ENCODE measurements at places on chromosomes 7 and 10. TPM values are rescaled to one million over a fixed set of nuclear protein-coding genes. Genes with fewer than 3 reads are reported as not detected.

OR6B1 gene
- not detected for polyA plus RNA-seq

MYH16 gene
- polyA plus RNA-seq, result not detected

GLI3 gene
- 23.5 TPM for polyA plus RNA-seq

PTF1A gene
- not detected for polyA plus RNA-seq

OSBPL3 gene
- 7.2 TPM for polyA plus RNA-seq

- no peak for DNase-seq
- no peak overlapping the region for H3K4me3 ChIP-seq
- no peak overlapping the region for H3K27ac ChIP-seq
- no peaks in the 10 kb centered on the region for H3K27me3 ChIP-seq
These were observed 132.1 kb downstream of the CCDC3 start for GRCh38 chr10:12869427-12869826.

- DNase-seq, result peak; percentile 63
- no peaks in the 10 kb centered on the region for H3K36me3 ChIP-seq
- peaks cover 6% of the 10 kb centered on the region for H3K4me1 ChIP-seq
- peak overlapping the region; percentile 70 for H3K4me3 ChIP-seq
- peaks cover 39% of the 10 kb centered on the region for H3K27me3 ChIP-seq
These were observed 727 bp downstream of the RET start for GRCh38 chr10:43077421-43078171.

DNA sequence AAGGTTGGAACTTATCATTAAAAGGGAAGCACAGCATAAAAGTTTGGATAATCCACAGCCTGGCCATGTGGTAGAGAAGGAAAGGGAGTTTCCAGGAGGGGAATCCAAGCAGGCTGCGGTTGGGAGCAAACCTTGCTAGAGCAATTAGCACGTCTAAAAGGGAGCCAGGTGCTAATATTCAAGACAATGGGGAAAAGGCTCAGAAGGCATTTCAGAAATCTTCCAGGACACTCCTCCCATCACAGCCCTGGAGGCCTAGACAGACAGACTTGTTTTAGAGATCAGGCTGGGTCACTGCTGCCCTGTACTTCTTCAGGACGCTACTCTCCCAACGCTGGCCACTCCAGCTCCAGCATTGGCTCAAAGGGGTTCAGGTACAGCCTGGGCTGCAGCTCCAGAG, 96.2 kb upstream of the KAT6B start:
- peaks cover 8% of the 10 kb centered on the region for H3K36me3 ChIP-seq
- H3K4me1 ChIP-seq, result peaks cover 18% of the 10 kb centered on the region
- peak overlapping the region; percentile 92 for H3K27ac ChIP-seq
- H3K27me3 ChIP-seq, result no peaks in the 10 kb centered on the region
- DNase-seq, result peak; percentile 86

DNA sequence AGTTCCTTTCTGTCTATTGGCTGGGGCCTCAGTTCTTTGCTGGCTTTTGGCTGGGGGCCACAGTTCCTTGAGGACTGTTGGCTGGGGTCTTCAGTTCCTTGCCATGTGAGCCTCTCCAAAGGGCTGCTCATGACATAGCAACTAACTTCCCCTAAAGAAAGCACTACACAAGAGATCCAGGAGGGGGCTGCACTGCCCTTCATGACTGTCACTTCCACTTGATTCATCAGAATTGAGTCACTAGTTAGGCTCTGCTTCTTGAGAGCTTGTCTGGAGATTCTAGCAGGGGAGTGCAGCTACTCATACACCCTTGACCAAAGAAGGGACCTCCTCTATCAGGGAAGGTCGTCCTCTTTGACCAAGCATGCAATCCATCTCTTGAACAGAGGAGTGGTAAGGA, 38.0 kb upstream of the MKX start:
- H3K27me3 ChIP-seq, result no peaks in the 10 kb centered on the region
- peak; percentile 79 for DNase-seq
- no peak overlapping the region for H3K27ac ChIP-seq
- H3K4me1 ChIP-seq, result peaks cover 4% of the 10 kb centered on the region

GRCh38 chr10:50381642-50382041, 130.3 kb upstream of the ASAH2 start:
- no peaks in the 10 kb centered on the region for H3K27me3 ChIP-seq
- DNase-seq, result no peak
- peaks cover 37% of the 10 kb centered on the region for H3K4me1 ChIP-seq
- H3K4me3 ChIP-seq, result no peak overlapping the region
- H3K36me3 ChIP-seq, result no peaks in the 10 kb centered on the region

- peaks cover 15% of the 10 kb centered on the region for H3K4me1 ChIP-seq
- no peak overlapping the region for H3K4me3 ChIP-seq
- no peaks in the 10 kb centered on the region for H3K36me3 ChIP-seq
These were observed 115.3 kb downstream of the ST7 start for GRCh38 chr7:117068511-117069145.

DNA sequence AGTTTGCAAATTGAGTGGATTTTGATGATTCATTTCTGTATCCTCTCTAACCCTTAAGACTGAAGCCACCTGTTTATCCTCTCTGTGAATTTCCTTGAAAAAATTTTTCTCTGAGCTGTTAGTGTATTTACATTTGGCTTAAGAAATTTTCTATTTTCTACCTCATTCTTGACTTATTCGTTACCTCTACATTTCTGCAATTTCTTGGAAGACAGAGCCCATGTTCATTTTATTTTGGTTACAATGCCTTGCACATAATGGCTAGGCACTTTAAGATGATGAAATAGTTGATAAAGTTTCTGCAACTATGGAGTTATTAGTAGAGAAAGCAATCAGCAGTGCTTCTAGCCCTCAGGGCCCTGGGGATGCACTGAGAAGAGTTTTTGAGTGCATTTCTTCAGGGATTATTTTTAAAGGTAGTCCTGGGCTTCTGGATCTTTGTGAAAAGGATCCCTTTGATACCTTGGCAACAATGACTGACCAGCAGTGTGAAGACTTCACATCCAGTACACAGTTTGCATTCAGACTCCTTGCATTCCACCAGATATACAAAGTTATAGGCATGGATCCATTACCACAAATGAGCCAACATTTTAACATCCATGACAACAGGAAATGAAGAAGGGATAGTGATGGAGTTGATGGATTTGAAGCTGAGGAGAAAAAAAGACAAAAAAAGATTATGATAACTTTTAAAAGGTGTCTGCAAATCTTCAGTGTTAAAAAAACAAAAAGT, 68.2 kb downstream of the CH25H start:
- no peak overlapping the region for H3K4me3 ChIP-seq
- no peak overlapping the region for H3K27ac ChIP-seq
- no peak for DNase-seq
- H3K36me3 ChIP-seq, result no peaks in the 10 kb centered on the region

DNA sequence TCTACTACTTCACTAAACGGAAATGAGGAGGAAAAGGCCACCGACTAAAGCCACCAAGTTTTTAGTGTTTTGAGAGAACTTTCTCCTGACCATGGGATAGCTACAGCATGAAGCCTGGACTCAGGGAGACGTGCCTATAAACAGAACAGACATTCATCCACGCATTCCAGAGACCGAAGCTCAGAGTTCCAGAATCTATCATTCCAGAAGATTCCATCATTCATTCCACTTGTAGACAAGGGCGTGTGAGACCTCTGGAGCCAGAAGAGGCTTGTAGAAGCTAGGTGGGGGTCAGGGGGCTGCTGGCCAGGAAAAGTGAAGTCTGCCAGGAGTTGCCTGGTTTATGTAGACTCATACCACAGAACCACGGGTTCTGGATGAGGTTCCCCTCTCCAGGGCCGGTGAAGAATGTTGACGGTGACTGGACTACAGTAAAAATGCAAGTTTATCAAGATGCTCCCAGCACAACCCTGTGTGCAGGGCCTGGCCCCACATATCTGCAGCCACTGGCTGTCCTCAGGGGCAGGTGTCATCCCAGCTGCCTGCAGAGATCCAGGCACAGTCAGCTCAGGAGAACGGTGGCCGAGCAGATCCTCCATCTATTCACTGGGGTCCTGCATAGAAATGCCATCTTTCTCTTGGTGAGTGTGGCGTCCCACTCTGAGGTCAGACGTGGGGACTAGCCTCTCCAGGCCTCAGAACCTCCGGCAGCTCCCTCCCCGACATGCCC, 215.7 kb downstream of the USP6NL start:
- no peak overlapping the region for H3K4me3 ChIP-seq
- no peaks in the 10 kb centered on the region for H3K27me3 ChIP-seq
- H3K4me1 ChIP-seq, result no peaks in the 10 kb centered on the region
- no peaks in the 10 kb centered on the region for H3K36me3 ChIP-seq
- DNase-seq, result no peak

- no peak overlapping the region for H3K27ac ChIP-seq
- H3K4me1 ChIP-seq, result peaks cover 8% of the 10 kb centered on the region
- no peaks in the 10 kb centered on the region for H3K27me3 ChIP-seq
- H3K4me3 ChIP-seq, result no peak overlapping the region
These were observed 35.0 kb downstream of the GLRX3 start for GRCh38 chr10:130171196-130171595.

GRCh38 chr7:37421861-37422500, 26.7 kb downstream of the ELMO1 start:
- H3K4me3 ChIP-seq, result no peak overlapping the region
- H3K27ac ChIP-seq, result no peak overlapping the region
- no peak for DNase-seq
- H3K4me1 ChIP-seq, result 0 out of 2 replicates have a peak, but pooled peaks cover 1% of the 10 kb centered on the region

GRCh38 chr10:73995035-73995358, 2.9 kb upstream of the VCL start:
- H3K27me3 ChIP-seq, result no peaks in the 10 kb centered on the region
- no peak overlapping the region for H3K27ac ChIP-seq
- DNase-seq, result no peak
- no peaks in the 10 kb centered on the region for H3K36me3 ChIP-seq
- peaks cover 12% of the 10 kb centered on the region for H3K4me1 ChIP-seq
- no peak overlapping the region for H3K4me3 ChIP-seq

DNA sequence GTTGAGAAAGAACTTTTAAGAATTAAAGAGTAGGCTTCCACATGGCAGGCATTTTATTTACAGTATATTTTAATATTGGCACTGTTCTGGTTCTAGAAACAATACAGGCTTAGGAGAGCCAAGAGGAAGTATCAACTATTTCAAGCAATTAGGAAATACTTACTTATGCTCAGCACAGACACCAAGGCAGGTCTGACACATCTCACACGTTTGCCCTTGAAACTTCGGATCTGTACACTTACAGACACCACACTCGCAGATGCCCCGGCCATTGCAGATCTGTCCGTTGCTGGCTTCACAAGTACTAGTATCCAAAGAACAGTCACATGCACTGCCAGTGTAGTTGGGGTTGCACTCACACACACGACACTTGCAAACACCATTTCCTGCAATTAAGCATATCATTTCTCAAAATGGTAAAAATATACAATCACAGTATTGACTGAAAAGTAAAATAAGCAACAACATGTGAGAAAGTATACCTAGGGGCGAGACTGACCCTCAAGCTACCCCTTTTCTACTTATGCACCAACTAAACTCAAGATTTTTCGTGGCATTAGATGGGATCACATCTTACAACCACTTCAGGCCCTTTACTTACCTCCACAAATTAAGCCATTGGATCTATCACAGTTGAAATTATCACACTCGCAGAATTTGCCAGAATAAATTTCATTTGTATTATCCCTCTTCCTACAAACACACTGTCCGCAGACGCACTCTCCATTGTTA, 46.6 kb downstream of the ITGB1 start:
- peaks cover 64% of the 10 kb centered on the region for H3K36me3 ChIP-seq
- no peak overlapping the region for H3K4me3 ChIP-seq
- H3K27me3 ChIP-seq, result no peaks in the 10 kb centered on the region
- H3K27ac ChIP-seq, result no peak overlapping the region

- H3K27ac ChIP-seq, result no peak overlapping the region
- H3K27me3 ChIP-seq, result no peaks in the 10 kb centered on the region
- DNase-seq, result no peak
- H3K4me3 ChIP-seq, result no peak overlapping the region
- H3K36me3 ChIP-seq, result no peaks in the 10 kb centered on the region
- H3K4me1 ChIP-seq, result no peaks in the 10 kb centered on the region
These were observed 230.5 kb upstream of the MBL2 start for GRCh38 chr10:53003094-53003493.

DNA sequence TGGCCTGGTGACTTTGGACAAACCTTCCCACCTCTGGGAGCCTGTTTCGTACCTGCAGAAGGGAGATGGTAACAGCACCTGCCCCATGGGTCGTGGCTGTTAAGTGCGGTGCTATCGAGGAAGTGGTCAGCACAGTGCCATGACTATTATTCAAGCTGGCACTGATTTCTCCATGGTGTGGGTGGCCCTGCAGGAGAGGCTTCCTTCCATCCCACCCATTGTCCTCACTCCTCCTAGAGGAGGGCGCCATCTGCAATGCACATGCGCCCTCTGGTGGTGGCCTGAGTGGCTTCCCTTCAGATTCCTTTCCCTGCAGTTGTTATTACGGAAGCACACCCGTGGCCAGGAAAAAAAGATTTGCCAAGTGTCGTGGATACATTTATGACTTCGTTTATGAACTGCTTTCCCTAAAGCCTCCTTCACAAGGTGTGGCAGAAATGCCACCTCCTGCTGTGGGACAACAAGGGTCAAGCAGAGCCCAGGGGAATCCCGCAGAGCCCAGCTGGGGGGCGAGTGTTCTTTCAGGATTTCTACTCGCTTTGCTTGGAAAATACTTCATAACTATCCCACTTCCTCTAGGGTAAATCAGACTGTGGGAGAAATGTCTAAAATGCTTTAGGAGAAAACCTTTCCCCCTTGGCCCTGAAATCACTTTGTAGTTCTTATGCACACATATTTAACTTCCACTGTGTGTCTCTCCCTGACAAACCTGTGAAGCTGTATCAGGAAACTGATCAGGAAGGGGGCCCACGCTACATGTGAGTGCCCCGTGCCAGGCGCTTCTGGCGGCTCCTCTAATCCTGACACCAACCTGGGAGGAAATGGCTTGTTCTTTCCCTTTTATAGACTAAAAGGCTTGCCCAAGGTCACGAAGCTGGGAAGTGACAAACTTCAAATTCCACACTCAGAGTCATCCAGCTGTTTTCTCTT, 98.0 kb upstream of the ANLN start:
- H3K27ac ChIP-seq, result no peak overlapping the region
- 0 out of 2 replicates have a peak, but pooled peaks cover 10% of the 10 kb centered on the region for H3K4me1 ChIP-seq
- H3K27me3 ChIP-seq, result no peaks in the 10 kb centered on the region
- no peaks in the 10 kb centered on the region for H3K36me3 ChIP-seq

- no peaks in the 10 kb centered on the region for H3K4me1 ChIP-seq
- no peaks in the 10 kb centered on the region for H3K36me3 ChIP-seq
- H3K27ac ChIP-seq, result no peak overlapping the region
- H3K4me3 ChIP-seq, result no peak overlapping the region
- no peak for DNase-seq
These were observed 227.7 kb downstream of the MAD1L1 start for GRCh38 chr7:2004841-2005725.

DNA sequence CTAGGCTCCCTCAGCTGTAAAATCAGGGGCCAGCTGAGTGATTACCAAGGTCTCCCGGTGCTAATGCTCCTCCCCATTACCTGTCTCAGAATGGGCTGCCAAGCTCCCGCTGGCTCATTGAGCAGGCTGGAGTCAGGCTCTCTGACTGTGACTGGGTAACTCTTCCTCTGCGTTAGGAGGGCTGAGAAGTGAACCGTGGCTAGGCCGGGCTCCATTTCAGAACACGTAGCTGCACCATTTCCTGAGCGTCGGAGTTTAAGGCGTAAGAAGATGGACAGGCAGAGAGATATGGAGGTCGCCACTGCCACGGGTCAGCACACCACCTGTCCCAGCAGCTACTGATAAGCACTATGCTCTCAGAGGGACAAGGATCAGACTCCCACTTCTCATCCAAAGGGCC, 250.3 kb downstream of the TCERG1L start:
- no peak overlapping the region for H3K4me3 ChIP-seq
- H3K27me3 ChIP-seq, result no peaks in the 10 kb centered on the region
- H3K36me3 ChIP-seq, result no peaks in the 10 kb centered on the region
- no peak for DNase-seq
- H3K27ac ChIP-seq, result no peak overlapping the region
- peaks cover 7% of the 10 kb centered on the region for H3K4me1 ChIP-seq
